ENCODE measurements at places on chromosomes 16 and 17. TPM values are rescaled to one million over a fixed set of nuclear protein-coding genes. Genes with fewer than 3 reads are reported as not detected.

DNA sequence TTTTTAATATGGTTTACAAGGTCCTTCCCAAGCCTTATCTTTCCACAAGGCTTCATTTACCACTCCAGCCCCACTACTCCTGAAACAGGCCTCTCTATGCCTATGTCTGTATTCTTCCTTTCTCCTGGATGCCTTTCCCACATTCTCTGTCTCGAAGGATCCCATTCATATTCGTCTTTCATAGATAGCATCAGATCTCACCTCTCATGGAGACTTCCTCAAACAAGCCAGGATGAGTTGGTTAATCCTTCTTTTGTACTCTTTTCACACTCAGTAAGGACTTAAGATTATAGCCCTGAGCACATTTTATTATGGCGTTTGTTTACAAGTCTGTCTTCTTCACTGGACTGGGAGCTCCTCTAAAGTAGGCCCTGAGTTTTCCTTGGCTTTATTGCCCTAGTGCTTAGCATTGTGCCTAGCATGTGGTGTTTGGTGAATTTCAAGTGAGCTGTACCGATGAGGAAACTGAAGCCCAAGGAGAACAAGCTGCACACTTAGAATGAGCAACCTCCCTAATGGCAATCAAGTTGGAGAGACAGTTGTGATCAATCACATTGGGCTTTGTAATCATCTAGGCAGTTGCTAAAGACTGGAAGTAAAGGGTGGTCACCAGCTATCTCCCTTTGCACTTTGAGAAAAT, 10.0 kb upstream of the TBX4 start:
- H3K4me3 ChIP-seq = no peak overlapping the region
- DNase-seq = no peak
- H3K27me3 ChIP-seq = peaks cover 19% of the 10 kb centered on the region
- no peak overlapping the region for H3K27ac ChIP-seq
- H3K4me1 ChIP-seq = no peaks in the 10 kb centered on the region

DNA sequence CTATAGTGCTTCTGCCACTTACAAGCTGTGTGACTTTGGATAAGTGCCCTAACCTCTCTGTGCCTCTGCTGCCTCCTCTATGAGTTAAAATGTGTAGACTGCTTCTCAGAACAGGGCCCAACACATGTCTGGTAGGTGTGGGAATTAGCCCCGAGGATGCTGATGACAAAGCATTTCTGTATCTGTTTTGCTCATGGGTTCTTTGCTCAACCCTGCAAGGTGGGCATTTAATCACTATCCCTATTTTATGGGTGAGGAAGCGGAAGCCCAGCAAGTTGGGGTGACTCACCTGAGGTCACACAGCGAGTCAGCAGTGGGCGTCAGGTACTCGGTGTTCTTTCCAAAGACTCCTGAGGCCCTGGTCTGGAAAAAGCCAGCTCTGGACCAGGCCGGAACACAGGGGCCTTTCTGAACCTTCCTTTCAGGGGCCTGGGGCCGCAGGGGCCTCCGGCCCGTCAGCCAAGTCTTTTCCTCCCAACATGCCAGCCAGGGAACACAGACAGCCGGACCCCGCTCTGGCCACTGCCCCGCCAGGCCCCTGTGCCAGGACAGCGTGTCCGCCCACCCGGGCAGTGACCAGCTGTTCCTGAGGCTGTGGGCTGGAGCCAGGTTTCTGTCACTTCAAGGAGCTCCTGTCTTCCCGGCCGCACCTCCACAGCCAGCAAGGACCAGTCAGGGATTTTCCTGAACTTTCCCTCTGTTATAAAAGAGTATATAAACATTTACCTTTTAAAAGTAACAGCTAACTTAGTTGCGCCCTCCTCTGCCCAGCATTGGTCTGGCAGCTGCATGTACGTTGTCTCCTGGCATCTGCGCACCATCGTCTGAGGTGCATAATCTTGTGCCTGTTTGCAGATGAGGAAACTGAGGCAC, 62.5 kb downstream of the SREBF1 start:
- H3K27me3 ChIP-seq = no peaks in the 10 kb centered on the region
- DNase-seq = peak; percentile 58
- peak overlapping the region; percentile 4 for H3K27ac ChIP-seq
- H3K4me1 ChIP-seq = peaks cover 5% of the 10 kb centered on the region
- peaks cover 5% of the 10 kb centered on the region for H3K36me3 ChIP-seq

SUZ12 gene
- 5.7 TPM for polyA plus RNA-seq

GRCh38 chr17:15342460-15342859, 1.1 kb upstream of the TEKT3 start:
- peaks cover 42% of the 10 kb centered on the region for H3K27me3 ChIP-seq
- no peak overlapping the region for H3K27ac ChIP-seq
- no peak overlapping the region for H3K4me3 ChIP-seq
- H3K36me3 ChIP-seq = no peaks in the 10 kb centered on the region
- DNase-seq = no peak
- no peaks in the 10 kb centered on the region for H3K4me1 ChIP-seq

DNA sequence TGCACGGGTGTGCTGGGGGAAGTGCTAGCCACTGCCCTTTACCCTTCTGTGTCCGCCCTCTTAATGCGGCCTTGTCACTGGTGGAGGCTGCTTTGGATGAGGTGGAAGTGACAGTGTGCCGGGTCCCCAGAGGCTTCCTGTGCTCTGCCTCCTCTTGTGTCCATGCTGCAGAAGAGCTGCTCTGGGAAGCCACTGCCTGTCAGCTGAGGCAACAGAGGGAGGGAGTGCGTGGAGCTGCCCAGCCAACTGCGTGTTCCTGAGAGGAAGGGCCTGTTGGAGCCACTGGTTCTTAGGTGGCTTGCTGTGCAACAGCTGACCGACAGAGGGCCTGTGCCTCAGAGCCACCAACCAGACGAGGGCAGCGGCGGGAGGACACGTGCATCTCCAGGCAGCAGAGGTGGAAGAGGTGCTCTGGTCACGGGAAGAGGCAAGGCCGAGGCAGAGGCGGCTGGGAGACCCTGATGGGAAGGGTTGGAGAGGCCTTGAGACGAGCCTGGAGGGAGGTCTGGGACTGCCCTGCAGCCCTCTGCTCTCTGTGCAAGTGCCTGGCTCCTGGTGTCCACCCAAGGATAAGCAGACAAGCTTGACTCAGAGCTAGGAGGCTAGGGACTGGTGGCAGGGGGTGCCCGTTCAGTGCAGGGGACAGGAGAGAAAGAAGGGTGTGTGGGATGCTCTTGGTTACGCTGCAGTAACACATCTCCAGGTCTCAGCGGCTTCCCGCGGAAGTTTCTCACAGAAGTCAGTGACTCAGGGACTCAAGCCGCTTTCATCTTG, 25.4 kb downstream of the B9D1 start:
- no peak overlapping the region for H3K27ac ChIP-seq
- no peaks in the 10 kb centered on the region for H3K27me3 ChIP-seq
- no peaks in the 10 kb centered on the region for H3K4me1 ChIP-seq

GRCh38 chr17:67244431-67245072, 444 bp downstream of the HELZ start:
- no peak for DNase-seq
- no peaks in the 10 kb centered on the region for H3K27me3 ChIP-seq
- H3K36me3 ChIP-seq = peaks cover 6% of the 10 kb centered on the region
- peak overlapping the region; percentile 98 for H3K4me3 ChIP-seq

GRCh38 chr17:48037036-48037837, at the start of gene COPZ2:
Gene COPZ2, minus strand, starts transcription at chr17:48037797. Its CDS starts 20 bp downstream, at chr17:48037777.
- DNase-seq = peak; percentile 51
- H3K27me3 ChIP-seq = no peaks in the 10 kb centered on the region
- H3K4me1 ChIP-seq = peaks cover 7% of the 10 kb centered on the region
- H3K27ac ChIP-seq = peak within 1 kb of the TSS; percentile 4
- H3K4me3 ChIP-seq = peak within 1 kb of the TSS; percentile 52
- no peaks in the 10 kb centered on the region for H3K36me3 ChIP-seq

PPP1R27 gene
- polyA plus RNA-seq = not detected

MT1A gene
- 6.5 TPM for polyA plus RNA-seq

C17orf78 gene
- not detected for polyA plus RNA-seq

DNA sequence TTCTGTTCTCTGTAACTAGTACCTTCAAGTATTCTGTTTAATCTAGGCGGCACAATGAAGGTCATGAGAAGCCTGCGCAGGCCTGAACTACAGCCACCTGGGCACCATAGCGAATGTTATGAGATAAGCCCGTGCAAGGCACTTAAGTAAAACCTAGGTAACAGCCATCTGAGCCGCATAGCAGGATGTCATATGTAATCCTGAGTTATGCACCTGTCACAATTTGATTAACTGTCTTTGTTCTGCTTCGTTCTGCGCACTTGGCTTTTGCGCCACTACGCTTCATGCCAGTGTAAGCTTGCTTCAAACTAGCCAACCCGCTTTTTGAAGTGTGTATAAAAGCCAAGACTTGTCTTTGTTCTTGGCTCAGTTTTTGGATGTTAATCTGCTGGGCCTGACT, 449.8 kb downstream of the KCNJ18 start:
- no peaks in the 10 kb centered on the region for H3K27me3 ChIP-seq
- DNase-seq = no peak
- H3K27ac ChIP-seq = no peak overlapping the region
- H3K4me1 ChIP-seq = no peaks in the 10 kb centered on the region
- no peaks in the 10 kb centered on the region for H3K36me3 ChIP-seq

GRCh38 chr16:21994856-21995465, 6.0 kb downstream of the PDZD9 start:
- no peak for DNase-seq
- H3K36me3 ChIP-seq = no peaks in the 10 kb centered on the region
- H3K4me3 ChIP-seq = no peak overlapping the region
- H3K4me1 ChIP-seq = peaks cover 8% of the 10 kb centered on the region
- no peak overlapping the region for H3K27ac ChIP-seq

GRCh38 chr16:63059676-63060075, 1023.4 kb upstream of the CDH8 start:
- no peak for DNase-seq
- H3K27ac ChIP-seq = no peak overlapping the region
- no peak overlapping the region for H3K4me3 ChIP-seq
- no peaks in the 10 kb centered on the region for H3K4me1 ChIP-seq
- H3K36me3 ChIP-seq = no peaks in the 10 kb centered on the region

GRCh38 chr17:38604479-38605403, 1.0 kb downstream of the SRCIN1 start:
- H3K4me3 ChIP-seq = no peak overlapping the region
- no peak overlapping the region for H3K27ac ChIP-seq
- no peaks in the 10 kb centered on the region for H3K36me3 ChIP-seq
- no peaks in the 10 kb centered on the region for H3K4me1 ChIP-seq
- H3K27me3 ChIP-seq = peaks cover 26% of the 10 kb centered on the region

GRCh38 chr17:63445571-63445953, 544 bp downstream of the CYB561 start:
- peak overlapping the region; percentile 49 for H3K4me3 ChIP-seq
- no peaks in the 10 kb centered on the region for H3K27me3 ChIP-seq
- H3K27ac ChIP-seq = peak overlapping the region; percentile 80

DNA sequence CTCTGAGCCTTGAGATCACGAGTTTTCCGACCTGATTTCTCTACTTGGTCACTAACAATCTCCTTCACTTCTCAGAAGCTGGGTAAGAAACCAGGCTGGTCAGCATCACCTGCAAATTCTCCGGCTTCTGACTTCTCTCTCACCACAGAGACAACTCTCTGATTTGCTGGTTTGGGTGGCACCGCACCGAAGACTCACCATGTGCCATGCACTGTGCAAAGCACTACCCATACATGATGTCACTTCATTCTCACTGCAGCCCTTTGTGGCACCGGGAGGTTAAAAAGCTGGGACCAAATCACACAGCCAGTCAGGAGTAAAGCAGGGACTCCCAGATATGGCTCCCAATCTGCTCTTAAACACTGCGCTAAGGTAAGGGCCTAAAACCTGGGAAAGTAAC, 647 bp downstream of the VAC14 start:
- H3K27ac ChIP-seq = peak overlapping the region; percentile 49
- no peaks in the 10 kb centered on the region for H3K36me3 ChIP-seq
- no peak for DNase-seq
- H3K4me3 ChIP-seq = peak overlapping the region; percentile 77
- H3K4me1 ChIP-seq = peaks cover 16% of the 10 kb centered on the region

- H3K36me3 ChIP-seq = no peaks in the 10 kb centered on the region
- DNase-seq = no peak
- H3K4me1 ChIP-seq = no peaks in the 10 kb centered on the region
- H3K27ac ChIP-seq = no peak overlapping the region
Measured at GRCh38 chr16:81421536-81421935, 23.1 kb upstream of the CMIP start.

GRCh38 chr16:67571981-67572431, 9.7 kb downstream of the CTCF start:
- peaks cover 20% of the 10 kb centered on the region for H3K4me1 ChIP-seq
- H3K4me3 ChIP-seq = no peak overlapping the region
- peak overlapping the region; percentile 84 for H3K27ac ChIP-seq
- peak; percentile 68 for DNase-seq
- H3K36me3 ChIP-seq = peaks cover 3% of the 10 kb centered on the region
- H3K27me3 ChIP-seq = no peaks in the 10 kb centered on the region

DNA sequence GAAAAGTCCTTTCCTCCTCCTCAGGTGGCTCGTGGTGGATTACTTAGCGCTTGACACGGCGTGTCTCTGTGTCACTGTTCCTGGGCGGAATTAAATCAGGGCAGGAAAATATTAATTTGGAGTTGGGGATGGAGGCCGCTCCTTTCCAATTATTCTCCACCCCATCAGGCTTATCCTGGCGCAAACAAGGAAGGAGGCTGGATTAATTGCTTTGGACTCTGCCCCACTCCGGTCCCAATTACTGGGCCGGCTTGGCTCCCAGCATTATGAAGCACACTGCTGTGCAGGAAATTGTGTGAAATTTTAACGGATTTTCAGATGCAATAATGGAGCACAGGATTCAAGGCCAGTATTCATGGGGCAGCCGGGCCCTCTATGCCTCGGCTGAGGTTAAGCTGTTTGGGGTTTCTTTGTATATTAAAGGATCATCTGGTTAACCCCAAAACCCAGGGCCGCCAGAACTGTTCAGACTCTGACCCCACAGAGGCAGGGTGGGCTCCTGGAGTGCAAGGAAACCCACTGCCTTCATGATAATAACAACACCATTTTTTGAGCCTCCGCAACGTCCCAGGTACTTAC, 87.8 kb downstream of the MRM1 start:
- no peak overlapping the region for H3K4me3 ChIP-seq
- H3K27ac ChIP-seq = no peak overlapping the region

- no peak overlapping the region for H3K27ac ChIP-seq
- H3K36me3 ChIP-seq = no peaks in the 10 kb centered on the region
- no peaks in the 10 kb centered on the region for H3K27me3 ChIP-seq
- peaks cover 14% of the 10 kb centered on the region for H3K4me1 ChIP-seq
- H3K4me3 ChIP-seq = no peak overlapping the region
Measured at GRCh38 chr16:50267151-50267631, 840 bp downstream of the ADCY7 start.

ACTG1 gene
- 10,663 TPM for polyA plus RNA-seq

Data from endothelial cell of umbilical vein (primary cell).